AG04450 (cell line): ENCODE measurements at places on chromosomes 2 and 18.

GRCh38 chr2:97645112-97645694 is 659 bp upstream of the COX5B start:
- no peak for DNase-seq

DNA sequence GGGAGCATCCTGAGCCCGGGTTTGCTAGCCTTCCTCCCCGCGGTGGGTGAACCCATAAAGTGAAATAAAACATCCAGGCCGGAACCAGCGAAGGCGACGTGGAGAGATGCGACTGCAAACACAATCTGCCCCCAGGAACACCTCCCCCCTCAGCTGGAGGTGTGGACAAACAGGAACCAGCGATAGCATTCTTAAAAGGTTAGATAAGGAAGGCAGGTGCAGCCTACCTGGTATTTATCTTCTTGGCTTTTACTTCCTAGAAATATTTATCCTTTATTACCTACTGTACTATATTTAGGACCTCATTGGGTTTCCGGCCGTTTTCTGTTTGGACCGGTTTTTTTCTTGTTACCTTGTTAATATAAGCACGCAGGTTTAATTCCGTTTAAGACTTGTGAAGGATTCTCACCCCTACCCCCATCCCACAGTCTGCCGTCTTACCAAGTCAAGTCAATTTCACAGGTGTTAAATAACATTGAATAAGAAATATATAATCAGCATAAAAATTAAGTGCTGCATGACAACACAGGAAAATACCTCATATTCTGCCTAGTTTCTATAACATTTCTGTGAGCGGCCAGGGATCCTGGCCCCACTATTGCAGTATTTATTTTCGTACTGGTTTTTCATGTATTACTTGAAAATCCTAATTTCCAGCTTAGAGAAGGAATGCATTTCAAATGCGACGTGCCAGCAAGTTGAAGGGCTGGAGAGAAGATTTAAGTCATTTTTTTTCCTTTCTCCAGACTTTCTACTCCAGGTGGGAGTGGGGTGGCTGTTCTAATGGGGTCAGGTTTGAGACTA is 224.0 kb upstream of the ID2 start:
- no peak for DNase-seq

DNA sequence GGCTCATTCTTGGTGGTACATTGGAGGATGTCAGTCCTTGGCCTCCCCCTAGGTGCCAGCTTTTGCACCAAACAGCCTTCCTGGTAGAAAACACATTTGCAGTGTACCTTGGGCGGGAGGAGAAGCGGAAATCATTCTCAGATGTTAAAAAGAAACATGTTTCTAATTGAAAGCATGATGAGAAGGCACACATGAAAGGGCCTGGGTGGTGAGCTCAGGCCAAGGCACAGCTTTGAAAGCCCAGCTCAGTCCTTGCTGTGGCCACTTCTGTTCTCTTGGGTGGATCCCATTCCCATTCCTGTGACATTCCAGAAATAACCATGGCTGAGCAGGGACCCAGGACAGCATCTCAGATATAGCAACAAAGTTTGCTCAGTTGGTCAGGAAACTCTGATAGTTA is 71.5 kb downstream of the LTBP1 start:
- DNase-seq = no peak

GRCh38 chr2:164913640-164914350 is 41.5 kb downstream of the SLC38A11 start:
- DNase-seq = no peak

DNA sequence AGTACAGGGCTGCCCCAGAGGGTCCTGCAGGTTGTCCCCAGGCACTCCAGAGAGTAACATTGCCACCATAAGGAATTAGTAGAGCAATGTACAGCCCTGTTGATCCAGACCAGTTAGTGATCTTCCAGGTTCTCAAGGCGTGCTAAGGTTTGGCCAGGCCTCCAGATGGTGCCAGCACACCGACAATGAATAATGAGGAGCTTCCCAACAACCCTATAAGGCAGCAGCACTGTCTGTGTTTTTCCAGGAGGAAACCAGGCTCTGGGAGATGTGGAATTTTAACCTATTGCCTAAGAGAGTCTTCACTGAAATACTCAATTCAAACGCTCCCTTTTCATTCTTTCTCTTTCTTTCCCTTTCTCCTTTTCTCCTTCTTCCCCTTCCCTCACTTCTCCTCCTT is 122.1 kb downstream of the MGAT5 start:
- no peak for DNase-seq

DNA sequence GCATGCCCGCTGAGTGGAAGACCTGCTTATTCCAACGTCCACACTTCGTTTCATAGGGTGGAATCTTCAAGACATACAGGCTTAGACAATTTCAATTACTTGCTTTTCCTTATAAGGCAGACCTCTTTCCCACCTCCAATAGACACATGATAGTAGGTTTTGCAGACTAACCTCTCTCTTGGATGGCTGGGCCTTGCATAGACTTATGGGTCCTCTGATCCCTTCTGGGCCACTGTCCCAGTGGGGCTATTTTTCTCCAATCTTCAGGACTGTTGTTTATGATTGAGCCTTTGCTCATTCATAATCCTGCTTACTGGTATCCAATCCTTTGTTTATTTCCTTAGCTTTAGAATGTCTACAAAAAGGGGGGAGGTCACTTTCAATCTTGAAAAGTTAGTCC is 138.9 kb downstream of the FAM210A start:
- no peak for DNase-seq

DNA sequence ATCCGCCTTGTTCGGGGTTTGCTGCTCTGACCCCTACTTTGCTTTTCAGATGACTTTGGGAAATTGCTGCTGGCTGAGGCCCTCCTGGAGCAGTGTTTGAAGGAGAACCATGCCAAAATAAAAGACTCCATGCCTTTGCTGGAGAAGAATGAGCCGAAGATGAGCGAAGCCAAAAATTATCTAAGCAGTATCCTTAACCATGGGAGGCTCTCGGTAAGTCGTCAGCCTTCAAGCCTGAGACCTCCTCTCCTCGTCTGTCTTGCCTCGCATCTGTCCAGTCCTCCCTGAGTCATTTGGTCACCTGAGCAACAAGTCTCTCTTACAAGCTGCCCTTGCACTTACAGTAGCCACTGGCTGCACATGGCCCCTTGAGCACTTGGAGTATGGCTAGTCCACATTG is 34.7 kb upstream of the MCFD2 start:
- no peak for DNase-seq

DNA sequence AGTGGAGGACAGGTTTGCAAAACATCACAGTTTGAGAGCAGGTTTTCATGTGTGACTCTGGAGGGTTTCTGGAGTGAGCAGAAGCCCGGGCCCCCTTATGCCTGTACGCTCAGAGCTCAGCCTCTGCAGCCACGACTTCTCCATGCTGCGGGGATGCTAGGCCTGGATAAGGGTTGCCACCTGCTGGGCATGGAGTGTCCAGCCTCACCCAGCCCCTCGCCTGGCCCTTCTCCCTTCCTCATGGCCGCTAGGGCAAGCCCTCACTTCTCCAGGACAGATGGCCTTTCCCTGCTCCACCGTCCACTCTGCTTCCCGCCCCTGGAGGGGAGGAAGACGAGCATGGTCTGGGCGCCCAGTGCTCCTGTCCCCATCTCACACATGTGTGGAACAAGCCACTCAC is 318.7 kb downstream of the GBX2 start:
- no peak for DNase-seq
